CD4-positive, alpha-beta T cell (primary cell): ENCODE measurements at places on chromosomes 16 and 17.

GRCh38 chr16:17369421-17370222 lies 101.1 kb downstream of the XYLT1 start:
- peak; percentile 93 for DNase-seq

DNA sequence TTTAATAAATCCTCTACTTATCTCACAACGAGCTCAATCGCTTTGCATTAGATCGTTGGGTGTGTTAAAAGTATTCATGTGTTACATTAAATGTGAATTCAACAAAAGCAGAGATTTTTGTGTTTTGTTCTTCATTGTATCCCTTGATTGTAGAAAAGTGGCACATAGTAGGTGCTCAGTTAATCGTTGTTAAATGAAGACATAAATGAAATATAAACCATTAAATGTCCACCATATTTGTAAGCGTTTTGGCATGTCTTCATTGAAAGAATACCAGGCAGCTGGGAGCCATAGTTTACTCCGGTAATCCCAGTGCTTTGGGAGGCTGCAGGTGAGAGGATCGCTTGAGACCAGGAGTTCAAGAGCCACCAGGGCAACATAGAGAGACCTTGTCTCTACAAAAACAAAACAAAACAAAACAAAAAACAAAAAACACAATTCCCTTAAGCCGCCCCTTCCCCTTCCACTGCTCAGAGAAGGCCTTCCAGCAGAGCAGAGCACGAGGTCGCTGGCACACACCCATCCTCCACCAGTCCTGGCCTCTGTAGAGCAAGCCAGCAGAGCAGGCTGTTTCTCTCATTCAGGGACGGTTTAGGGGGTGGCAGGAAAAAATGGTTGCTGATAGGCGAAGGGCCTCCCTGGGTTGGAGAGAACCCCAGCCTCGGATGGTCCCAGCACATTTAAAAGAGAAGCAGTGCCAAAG lies 673 bp upstream of the CHD9 start:
- DNase-seq: no peak

DNA sequence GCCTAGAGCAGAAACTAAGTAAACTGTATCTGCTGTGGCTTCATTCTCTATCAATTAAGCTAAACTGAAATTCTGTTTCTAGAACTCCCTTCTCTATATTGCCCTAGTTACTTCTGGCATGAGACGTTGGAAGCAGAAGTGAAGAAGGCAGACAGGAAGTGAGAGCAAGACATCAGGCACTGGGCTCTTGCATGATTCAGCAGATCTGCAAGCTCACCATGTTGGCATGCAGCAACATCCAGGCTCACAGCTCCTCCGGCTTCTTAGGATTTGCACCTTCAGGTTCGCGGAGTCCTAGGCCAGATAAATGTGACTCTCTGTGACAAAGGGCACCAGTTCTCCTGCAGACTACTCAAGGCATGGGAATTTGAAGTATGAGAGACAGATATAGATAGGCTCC lies 148.3 kb downstream of the CDH8 start:
- no peak for DNase-seq

- no peak for DNase-seq
Observed at GRCh38 chr16:65318138-65318537, 196.3 kb upstream of the CDH11 start.

DNA sequence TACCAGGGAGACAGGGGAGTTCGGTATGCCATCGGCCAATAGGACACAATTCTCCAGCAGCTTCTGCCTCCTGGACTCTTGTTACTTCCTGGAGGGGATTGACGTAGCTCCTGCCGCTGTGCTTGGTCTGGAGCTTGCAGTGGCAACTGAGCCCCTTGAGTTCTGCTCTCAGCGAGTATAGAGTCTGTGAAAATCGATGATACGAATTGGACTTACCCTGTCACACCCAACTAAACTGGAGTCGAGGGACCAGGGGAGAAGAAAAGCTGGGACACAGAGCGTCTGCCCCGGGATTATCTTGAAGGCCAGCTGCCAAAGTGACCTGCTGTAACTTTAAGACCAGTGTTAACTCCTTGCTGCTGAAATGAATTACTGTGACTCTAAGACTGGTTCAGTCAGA lies 22.2 kb downstream of the SEC14L1 start:
- no peak for DNase-seq

GRCh38 chr16:24428756-24429155 lies 110.6 kb upstream of the RBBP6 start:
- DNase-seq: no peak

DNA sequence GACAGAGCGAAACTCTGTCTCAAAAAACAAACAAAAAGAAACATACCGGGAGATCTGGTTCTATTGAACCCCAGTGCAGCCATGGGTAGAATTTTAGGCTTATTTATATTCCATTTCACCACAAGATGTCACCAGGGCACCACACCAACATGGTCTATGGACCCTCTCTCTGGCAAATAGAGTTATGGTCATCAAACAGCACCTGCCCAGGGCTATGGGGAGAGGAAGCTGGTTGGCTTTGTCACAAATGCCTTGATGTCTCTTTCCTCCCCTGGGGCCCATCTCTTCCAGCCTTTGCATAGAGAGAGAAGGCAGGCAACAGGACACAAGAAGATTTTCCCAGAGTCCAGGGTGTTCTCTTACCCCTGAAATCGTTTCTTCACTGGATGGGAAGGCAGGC lies 128.4 kb downstream of the WWOX start:
- DNase-seq: no peak

DNA sequence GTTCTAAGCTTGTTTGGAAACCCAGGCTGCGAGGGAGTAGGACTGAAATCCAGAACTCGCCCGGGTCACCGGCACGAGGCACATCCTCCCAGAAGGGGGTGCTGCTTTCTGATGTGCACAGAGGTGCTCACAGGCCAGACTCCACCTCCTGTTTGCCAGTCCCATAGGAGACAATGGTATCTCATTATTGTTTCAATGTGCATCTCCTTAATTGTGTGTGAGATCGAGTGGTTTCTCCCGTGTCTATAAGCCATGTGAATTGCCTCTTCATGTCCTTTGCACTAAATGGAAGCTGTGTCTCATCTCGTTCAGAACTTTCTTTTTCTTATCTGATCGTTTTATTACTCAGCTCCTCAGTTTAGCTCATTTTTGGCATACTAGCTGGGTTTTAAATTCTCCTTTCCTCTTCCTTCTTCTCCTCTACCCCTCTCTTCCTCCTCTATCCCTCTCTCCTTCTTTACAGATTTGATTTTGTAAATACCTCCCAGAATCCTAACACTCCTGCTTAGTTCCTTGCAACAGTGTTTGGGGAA lies 32.1 kb upstream of the PRKCB start:
- DNase-seq: peak; percentile 58

- DNase-seq: no peak
Observed at GRCh38 chr16:15808071-15808470, 48.8 kb downstream of the MYH11 start.

- DNase-seq: no peak
Observed at GRCh38 chr16:72425571-72426341, 253.8 kb upstream of the PMFBP1 start.

- no peak for DNase-seq
Observed at GRCh38 chr17:56936697-56937322, 23.0 kb upstream of the TRIM25 start.

DNA sequence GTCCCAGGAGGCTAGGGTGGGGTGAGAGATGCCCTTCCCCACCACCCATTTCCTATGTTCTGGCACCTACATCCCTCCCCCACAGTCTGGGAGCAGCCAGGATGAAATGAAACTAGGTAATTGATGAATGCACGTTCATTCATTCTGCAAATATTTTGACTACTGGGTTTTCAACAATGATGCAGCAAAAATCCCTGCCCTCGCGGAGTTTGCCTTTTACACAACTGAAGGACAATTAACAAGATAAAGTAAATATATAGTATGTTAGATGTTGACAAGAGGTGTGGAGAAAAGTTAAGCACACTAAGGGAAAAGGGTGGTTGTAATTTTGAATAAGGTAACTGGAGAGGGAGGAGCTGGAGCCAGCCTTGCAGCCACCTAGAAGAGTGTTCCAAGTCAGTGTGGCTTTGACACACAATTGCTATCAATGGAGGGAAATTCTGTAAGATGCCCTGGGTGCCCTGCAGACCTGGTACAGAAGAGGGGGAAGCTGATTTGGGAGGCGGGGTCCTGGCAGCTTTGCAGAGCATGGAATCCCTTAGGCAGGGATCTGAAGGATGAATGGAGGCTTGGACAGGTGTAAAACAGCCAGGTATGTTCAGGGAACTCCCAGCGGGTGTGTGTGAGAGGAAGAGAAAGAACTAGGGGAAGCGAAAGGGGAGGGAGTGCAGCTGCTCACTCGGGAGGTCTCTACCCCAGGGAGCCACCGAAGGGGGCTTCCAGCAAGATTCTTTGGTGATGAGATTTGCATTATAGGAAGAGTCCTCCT lies 2.5 kb downstream of the TMEM92 start:
- no peak for DNase-seq

GRCh38 chr16:10318798-10319500 lies 66.9 kb upstream of the ATF7IP2 start:
- no peak for DNase-seq

GRCh38 chr17:32917081-32917480 lies 10.9 kb upstream of the TMEM98 start:
- DNase-seq: no peak

GRCh38 chr17:27878776-27879562 lies 14.2 kb downstream of the LYRM9 start:
- DNase-seq: peak; percentile 34

- DNase-seq: no peak
Observed at GRCh38 chr17:4247971-4248388, 15.8 kb downstream of the ANKFY1 start.

DNA sequence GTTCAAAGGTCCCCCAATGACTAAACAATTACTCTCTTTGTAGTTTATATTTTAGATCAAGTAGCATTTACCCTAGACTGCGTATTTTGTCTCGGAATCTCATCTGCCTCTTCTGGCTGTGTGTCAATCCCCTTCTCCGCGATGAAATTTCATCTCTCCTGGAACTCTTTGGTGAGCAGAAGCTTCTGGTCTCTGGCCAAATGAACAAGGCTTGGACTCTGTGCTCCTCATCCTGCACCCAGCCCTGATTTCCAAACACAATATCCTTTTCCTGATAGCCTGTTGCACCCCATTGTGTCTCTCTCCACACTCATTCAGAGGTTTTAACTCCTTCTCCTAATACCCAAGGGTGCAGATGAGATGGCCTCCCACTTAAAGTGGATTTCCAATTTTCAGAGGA lies 609.4 kb upstream of the CDH5 start:
- DNase-seq: no peak

GRCh38 chr16:79099716-79100115 lies 500.8 kb downstream of the MAF start:
- DNase-seq: no peak

GRCh38 chr17:2083613-2084035 lies 28.7 kb downstream of the HIC1 start:
- DNase-seq: no peak
